ENCODE measurements at places on chromosomes 11 and 22. TPM values are rescaled to one million over a fixed set of nuclear protein-coding genes. Genes with fewer than 3 reads are reported as not detected.
A peak's percentile ranks its signal among the peaks of the same experiment; 100 is the strongest.

DNA sequence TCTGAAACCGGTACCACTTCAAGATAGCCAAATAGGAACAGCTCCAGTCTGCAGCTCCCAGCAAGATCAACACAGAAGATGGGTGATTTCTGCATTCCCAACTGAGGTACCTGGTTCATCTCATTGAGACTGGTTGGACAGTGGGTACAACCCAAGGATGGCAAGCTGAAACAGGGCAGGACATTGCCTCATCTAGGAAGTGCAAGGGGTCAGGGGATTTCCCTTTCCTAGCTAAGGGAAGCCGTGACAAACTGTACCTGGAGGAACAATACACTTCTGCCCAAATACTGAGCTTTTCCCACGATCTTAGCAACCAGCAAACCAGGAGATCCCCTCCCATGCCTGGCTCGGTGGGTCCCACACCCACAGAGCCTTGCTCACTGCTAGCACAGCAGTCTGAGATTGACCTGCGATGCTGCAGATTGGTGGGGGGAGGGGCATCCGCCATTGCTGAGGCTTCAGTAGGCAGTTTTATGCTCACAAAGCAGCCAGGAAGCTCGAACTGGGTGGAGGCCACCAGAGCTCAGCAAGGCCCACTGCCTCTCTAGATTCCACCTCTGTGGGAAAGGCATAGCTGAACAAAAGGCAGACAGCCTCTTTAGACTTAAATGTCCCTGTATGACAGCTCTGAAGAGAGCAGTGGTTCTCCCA, 59.9 kb upstream of the C11orf58 start:
- no peak for DNase-seq

GRCh38 chr11:132862933-132863332, 669.4 kb downstream of the OPCML start:
- no peak for DNase-seq

The DGCR2 gene
- total RNA-seq: 35.2 TPM

- DNase-seq: no peak
Observed at GRCh38 chr11:66624450-66624849, 8.0 kb downstream of the RBM14 start.

DNA sequence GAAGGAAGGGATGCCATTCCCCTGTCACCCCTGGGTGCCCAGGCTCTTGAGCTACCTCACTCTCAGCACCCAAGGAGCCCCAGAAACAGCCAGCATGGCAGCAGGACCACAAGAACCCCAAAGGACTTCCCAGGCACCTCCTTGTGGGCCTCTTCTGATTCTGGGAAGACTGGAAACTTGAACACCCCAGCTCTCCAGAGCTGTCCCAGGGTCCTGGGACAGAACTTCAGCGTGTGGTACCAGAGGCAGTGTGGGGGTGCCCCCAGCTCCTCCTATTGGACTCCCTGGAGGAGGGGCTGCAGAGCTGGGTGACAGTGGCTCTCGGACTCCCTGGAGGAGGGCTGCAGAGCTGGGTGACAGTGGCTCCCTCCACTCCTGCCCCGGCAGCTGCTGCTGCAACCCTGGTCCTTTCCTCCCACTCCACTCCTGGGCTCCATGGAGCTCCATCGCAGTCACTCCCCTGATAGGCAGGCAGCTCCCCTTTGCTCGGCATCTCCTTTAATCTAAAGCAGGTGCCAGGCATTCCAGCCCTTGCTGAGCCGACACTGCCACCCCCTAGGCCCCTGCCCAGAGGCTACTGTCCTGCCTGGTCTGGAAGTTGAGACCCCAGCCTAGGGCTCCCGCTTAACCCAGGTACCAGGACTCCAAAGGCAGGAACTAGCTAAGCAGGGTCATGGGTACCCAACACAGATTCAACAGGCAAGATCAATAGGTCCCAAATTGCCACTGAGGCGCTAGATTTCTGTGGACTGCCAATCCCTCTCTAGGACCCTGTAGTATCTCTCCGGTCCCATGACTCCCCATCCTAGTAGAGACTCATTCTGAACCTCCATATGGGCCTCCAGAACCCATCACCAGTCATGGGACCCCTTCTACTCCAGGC, 2.7 kb downstream of the BCL9L start:
- DNase-seq: no peak

GRCh38 chr11:8631395-8632118, 37.5 kb upstream of the STK33 start:
- DNase-seq: no peak

DNA sequence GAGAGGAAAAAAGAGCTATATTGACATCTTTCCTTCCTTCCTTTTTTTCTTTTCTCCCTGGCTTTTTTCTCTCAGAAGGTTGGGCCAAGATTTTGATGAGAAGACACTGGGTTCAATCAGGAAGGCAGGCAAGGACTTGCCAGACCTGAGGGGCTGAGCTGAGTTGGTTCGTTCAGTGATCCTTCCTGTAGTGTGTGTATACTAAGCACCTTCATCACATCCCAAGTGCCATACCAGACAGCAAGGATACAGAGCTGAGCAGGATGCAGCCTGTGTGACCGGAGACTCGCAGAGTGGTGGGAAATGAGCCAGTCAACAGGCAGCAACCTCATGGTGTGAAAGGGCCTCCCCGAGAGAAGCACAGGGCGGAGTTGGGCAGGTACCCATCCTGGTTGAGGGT, 95.5 kb downstream of the SPON1 start:
- DNase-seq: no peak

GRCh38 chr11:128607819-128608218, 20.5 kb upstream of the ETS1 start:
- no peak for DNase-seq

The CCDC81 gene
- 0.59 TPM for total RNA-seq

DNA sequence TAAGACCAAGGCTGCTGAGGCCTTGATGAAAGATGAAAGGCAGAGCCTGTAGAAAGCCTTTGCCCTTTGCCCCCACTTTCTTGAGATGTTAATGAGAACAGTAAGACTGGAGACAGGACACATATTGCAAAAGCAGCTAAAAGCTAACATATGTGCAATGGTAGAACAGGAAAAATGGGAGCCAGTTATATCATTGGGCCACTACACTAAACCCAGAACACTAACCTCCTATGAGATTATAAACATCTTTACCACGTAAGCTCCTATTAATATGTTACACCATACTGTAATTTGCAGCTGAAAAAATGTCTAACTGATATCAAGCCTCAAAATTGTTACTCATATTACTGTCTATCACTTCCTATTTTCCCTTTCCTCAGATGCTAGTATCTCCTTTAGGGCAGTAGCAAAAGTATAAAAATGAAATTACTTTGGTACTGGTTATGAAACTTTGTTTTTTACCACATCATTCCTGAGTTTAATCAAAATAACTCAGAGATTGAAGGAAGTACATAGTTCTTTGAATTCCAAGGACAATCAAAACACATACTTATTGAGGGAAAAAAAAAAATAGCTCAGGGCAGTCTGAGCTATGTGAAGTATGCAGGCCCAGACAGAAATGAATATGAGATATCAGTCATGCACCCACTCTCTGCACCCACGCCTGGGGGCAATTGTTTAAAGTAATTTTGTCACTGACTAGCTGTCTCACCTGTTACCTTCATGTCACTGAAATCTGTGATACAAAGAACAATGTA, 9.1 kb downstream of the HPS5 start:
- no peak for DNase-seq

DNA sequence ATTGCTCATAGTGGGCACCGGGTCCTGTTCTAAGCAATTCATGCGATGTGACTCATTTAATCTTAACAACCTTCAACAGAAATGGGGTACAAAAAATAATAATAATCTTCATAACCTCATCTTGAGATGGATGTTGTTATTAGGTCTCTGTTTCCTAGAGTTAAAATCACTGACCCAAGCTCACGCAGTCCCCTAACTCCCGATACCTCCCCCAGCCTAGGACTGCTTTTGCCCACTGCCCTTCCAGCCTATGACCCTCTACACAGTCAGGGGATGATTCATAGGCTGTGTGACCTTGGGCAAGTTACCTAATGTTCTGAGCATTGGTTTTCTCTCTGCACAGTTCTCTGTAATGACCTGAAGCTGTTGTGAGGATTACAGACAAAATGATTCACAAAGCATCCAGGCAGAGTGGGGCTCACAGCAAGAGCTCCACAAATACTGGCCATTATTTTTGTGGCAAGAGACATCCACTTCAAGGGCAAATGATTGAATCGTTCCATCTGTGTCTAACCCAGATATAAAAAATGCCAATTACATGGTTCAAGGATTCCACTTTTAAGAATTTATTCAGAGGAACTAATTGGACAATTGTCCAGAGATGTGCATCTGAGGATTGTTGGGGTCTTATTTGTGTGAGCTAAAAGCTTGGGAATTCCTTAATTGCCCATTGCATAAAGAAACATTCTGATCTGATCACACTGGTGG, 20.0 kb downstream of the MTFP1 start:
- DNase-seq: no peak

GRCh38 chr22:36182857-36183256, 18.8 kb downstream of the APOL4 start:
- no peak for DNase-seq

- DNase-seq: no peak
Observed at GRCh38 chr11:36352922-36353321, 56.8 kb downstream of the PRR5L start.

DNA sequence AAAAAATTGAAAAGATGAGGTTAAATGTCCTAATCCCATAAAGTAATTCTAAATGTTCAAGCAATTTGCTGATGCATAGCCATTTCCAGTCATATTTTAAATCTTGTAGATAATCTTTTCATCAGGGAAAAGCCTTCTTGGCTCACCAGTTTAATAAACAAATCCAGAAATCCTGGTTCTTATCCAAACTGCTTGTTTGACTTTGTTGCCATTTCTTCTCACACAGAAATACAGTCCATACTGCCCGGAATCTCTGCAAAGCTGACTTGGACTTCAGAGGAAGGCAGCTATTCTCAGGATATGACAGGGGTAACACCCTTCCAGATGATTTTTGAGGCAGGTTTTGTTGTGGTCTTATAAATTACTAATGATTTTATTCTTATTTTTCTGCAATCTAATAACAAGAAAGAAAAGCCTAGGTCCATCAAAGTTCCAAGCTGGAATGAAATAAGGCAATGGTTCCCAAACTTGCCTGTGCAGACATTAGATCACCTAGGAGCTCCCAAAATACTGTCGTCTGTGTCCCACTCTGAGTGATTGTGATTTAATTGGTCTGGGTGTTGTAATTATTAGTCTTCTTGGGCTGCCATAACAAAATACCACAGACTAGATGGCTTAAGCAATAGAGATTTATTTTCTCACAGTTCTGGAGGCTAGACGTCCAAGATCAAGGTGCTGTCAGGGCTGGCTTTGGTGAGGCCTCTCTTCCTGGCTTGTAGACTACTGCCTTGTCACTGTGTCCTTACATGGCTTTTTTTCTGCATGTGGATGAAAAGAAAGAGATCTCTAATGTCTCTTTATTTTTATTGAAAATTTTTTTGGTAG, 55.1 kb upstream of the RCE1 start:
- no peak for DNase-seq

DNA sequence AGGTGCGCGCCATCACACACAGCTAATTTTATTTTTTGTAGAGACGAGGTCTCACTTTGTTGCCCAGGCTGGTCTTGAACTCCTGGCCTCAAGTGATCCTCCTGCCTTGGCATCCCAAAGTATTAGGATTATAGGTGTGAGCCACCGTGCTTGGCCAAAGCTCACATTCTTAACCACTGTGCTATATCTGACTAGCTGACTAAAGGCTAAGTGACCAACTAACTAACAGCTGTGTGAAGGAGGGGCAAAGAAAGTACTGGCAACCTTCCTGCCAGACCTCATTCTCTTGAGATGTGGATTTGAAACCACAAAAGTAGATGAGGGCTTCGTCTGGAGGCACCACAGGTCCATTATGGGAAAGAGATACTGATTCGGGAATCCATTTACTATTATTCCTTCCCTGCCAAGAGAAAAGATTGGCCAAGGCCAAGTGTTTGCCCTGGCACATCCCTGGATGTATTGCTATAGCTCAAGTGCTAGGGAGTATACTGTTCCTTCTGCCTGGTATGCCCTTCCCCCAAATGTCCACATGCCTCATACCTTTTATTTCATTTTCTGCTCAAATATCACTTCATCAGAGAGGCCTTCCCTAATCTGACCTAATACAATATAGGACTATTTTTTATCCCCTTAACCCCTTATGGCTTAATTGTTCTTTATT, 52.7 kb upstream of the RRM1 start:
- no peak for DNase-seq

DNA sequence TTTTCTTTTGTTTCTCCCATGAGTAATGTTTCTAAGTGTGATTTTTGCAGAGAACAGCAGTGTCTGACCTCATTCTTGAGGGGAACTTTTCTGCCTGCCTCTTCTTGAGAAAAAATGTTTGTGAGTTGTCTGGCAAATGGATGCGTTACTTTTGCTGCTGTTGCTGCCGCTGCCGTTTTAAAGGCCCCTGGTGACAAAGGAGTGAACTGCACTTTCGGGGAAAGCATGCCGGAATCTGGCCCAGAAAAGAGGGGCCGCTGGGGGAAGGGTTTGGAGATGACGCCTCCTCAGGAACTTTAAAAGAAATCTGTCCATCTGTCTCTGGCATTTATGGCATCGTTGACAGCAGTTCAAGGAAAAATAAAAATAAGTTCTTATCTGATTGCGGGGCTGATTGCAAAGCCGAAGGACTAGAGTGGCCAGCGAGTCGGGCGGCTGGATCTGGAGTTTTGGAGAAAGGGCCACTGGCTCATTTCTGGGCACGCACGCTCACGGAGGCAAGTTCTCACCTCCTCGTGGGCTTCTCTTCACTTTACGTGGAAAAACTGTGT, 16.5 kb downstream of the ZBTB16 start:
- peak; percentile 75 for DNase-seq

DNA sequence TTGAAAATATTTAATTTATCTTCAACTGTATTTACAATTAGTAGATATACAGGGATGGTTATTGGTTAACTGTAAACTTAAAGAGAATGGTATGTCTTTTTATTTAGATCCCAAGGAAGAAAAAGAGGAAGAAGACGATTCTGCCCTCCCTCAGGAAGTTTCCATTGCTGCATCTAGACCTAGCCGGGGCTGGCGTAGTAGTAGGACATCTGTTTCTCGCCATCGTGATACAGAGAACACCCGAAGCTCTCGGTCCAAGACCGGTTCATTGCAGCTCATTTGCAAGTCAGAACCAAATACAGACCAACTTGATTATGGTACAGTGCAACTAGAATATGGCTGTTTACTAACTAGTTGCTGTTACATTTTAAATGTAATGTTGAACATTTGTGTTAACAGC, 12.7 kb upstream of the CNTF start:
- DNase-seq: no peak

DNA sequence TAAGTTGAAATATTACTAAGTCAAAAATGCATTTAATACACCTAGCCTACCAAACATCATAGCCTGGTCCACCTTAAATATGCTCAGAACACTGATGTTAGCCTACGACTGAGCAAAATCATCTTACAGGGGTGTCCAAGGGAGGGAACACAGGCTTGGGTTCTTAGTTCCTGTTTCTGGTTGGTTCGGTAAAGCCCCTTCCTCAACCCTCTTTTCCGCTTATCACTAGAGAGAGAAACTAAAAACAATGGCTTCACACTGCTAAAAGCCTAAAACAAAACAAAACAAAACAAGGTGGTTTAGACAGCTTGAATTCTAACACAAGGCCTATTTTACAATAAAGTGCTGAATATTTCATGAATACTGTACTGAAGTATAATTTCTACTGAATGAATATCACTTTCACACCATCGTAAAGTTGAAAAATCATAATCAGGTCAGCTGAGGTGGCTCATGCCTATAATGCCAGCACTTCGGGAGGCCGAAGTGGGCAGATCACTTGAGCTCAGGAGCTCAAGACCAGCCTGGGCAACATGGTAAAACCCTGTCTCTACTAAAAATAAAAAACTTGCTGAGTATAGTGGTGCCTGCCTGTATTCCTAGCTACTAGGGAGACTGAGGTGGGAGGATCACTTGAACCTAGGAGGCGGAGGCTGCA, 118.0 kb downstream of the SIK3 start:
- DNase-seq: no peak

- DNase-seq: no peak
Observed at GRCh38 chr11:61023086-61023965, 51.8 kb downstream of the CD6 start.

The OR8A1 gene
- not detected for total RNA-seq

All from cardiac septum (tissue), 1 donor.